NCI-H1436 (cell line): ENCODE measurements at places on chromosomes 3 and 15.

DNA sequence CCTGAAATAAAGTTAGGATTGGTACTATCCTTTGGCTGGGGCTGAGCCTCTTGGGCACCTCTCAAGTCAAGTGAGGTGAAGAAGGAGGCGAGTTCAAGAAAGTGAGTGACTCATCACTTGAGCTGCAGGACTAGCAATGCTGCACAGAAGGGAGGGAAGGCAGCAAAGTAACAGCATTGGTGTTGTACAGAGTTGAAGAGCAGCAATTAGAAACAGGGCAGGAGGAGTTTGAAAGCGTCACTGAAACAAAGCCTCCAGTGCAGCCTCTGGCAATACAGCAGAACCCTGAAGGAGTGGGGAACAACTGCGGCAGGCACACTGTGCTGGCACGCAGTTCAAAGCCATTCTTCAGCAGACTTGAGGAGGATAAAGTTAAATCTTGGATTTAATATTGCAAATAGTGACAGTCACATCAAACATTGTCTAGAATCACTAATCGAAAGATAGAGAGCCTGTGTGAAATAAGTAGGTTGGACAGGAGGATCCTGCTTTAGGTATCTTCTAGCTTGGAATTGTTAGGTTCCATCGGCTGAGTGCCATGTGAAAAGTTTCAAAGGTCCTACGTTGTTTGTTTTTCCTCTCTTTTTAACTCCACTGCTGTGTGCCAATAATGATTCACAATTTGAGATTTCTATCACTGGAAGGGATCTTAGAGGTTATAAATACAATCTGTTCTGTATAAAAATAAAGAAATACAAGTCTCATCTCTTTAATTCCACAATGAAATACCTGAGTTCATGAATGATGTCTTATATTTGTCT, 479.8 kb downstream of the NAALADL2 start:
- peak; percentile 75 for DNase-seq

DNA sequence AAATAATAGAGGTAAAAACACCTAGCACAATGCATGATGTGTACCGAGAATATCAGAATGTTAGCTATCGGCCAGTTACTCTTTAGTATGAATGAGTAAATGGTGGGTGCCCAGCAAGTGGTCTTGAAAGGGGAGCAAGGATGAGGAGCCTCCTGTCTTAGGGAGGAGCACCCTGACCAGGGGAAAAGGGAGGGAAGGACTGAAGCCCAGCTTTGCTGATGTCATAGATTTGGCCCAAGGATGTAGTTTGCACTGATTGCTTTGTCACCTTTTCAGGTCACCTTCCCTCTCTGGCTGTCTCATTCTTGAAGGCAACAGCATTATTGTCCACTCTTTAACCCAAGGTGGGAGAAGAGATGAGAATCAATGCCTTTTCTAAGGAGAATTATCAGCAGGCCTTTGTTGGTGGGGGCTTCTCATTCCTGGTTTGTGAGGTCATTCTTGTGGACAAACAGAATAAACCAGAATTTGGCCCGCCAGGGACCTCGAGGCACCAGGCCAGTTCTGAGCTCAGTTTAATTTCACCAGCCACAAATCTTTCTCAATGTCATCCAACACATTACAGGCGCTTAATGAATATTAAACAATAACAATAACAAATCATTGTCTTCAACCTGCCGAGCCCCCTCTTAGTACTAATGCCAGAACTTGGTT, 231.3 kb downstream of the VPS13C start:
- DNase-seq: no peak

- no peak for DNase-seq
Observed at GRCh38 chr3:174215456-174215855, 643.7 kb upstream of the NAALADL2 start.

GRCh38 chr3:189900578-189900977, 220.1 kb downstream of the P3H2 start:
- no peak for DNase-seq

GRCh38 chr3:69941439-69942176, 57.9 kb upstream of the SAMMSON start:
- DNase-seq: no peak

GRCh38 chr3:129936757-129937156, 37.8 kb upstream of the TRH start:
- DNase-seq: peak; percentile 59

DNA sequence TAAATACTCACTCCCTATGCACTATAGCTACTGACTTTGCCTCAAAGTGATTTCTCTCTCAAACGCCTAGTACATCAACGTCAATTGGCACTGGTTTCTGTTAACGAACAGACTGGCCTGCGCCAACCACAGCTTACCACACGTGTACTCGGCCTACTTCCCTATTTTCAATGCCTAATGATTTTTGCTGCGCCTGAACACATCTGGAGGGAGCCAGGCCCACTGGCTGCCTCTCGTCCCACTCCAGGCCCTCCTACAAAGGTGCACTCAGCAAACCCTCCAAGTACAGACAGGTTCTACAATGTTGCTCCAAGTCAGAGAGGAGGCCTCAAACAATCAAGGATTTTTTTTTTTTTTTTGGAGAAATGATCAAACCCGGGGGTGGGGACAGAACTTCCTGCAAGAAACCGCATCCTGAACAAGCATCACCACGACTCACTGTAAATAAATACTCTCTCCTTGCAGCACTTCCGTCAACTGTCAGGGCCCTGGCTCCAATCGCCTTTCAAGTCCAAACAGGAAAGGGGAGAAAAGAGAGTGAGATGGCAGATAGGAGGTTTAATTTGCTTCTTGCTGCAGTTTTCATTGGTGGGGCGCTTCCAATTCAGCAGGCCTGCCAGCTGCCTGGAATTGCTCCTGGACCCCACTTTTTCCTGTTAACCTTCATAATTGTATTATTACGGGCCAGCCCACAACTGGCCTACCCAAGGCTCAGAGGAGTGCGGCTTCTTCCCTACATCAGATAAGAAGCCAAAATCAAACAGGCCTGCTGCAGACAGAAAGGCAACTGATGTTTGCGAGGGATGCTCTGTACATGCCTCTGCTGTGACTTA, 139.3 kb downstream of the FOXP1 start:
- DNase-seq: no peak

DNA sequence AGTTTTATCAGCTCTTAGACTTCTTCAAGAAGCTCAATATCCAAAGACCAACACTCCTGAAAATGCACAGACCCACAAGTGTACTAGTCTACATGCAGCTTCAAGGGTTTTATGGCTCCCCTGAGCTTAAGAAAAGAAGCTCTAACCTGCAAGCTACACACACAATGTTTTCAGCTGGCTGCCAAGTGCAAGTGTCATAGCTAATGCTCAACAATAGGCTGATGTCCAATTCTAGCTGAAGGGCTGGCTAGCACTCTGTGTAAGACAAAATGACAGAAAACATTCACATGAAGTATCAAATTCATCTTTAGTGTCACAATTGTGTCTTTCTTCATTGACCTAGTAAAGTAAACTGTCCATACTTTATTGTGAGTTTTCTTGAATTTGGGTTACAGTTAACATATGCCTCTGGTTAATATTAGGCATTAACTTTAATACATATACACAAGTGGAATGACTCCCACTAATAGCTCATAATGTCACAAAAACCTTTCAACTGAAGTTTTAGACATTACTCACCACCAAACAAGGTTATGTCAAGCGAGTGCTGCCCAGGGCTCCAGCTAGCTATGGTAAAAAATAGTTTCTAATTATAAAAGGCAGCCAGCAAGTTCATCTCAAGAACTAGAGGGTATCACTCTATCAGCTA, 15.1 kb downstream of the ABI3BP start:
- no peak for DNase-seq

GRCh38 chr3:121630355-121630754, 30.3 kb downstream of the HCLS1 start:
- no peak for DNase-seq

- no peak for DNase-seq
Observed at GRCh38 chr3:186090901-186091300, 18.0 kb downstream of the ETV5 start.
